ENCODE measurements at places on chromosomes 7 and 10.

- no peaks in the 10 kb centered on the region for H3K4me1 ChIP-seq
- H3K27me3 ChIP-seq = no peaks in the 10 kb centered on the region
- DNase-seq = peak; percentile 66
Measured at GRCh38 chr7:48299580-48300169, 128.4 kb downstream of the ABCA13 start.

DNA sequence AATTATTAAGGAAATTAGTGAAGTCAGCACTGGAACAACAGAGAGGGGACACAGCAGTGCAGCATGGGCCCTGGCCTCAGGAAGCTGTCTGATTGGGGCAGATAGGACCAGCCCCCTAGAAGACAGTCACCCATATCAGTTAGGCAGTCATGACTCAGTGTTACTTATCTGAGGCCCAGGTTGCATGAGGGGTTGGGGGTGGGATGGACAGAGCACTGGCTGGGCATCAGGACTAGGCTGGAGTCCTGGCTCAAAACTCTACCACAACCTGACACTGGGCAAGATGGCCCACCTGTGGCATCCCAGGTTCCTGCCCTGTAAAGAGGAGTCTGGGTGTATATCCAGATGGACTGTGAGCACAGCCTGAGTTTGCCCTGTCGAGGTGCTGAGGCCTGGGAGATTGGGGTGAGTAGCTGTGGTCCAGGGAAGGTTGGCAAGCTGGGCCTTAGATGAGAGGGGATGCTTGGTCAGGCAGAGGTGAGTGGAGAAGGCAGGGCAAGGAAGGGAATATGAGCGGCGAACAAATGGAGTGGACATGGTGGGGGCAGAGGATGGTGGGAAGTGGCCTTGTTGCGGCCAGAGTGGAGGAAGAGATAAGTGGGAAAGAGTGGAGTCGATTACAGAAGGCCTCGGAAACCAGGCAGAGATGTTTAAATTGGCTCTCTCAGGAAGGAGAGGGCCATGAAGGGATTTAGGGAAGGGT is 37.5 kb downstream of the HK1 start:
- no peak overlapping the region for H3K4me3 ChIP-seq
- H3K27ac ChIP-seq = no peak overlapping the region
- peaks cover 7% of the 10 kb centered on the region for H3K4me1 ChIP-seq
- H3K27me3 ChIP-seq = no peaks in the 10 kb centered on the region

DNA sequence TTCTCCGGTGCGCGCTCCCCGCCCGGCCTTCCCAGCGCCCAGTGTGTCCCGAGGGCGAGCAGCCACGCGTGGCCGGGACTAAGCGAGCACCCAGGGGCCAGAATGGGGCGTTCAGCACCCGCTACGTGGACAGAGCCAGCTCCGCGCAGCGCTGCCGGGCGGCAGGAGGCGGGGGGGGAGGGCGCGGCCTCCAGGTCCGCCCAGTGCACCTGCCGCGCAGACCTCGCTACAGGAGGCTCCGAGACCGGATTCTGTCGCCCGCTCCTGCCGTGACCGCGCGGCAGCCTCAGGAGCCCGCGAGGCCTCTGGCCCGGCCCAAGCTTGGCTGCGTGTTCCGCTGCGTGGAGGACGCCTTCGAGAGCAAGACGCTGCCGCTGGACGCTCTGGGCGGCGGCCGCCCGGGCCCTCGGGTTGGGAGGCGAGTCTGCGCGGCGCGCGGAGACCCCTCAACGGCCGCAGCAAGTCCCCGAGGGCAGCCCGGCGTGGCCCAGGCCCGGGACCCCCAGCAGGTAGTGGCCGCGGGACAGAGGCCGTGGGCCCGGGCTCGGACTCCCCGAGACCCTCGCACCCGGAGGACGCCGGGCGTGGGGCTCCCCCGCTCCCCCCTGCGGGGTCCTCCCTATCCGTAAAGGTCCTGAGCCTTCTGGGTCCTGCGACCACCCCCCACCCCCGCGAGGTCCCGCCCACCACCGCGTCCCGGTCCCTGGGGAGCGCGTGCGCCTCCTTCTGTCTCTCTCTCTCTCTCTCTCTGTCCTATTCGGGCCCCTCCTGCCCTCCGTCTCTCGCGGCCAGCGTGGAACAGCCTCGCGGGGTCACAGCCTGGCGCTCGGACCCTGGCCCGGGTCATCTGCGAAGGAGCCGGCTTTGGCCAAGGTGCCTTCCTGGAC is 904 bp upstream of the DPYSL4 start:
- peaks cover 9% of the 10 kb centered on the region for H3K4me1 ChIP-seq
- H3K27me3 ChIP-seq = peaks cover 55% of the 10 kb centered on the region
- DNase-seq = peak; percentile 44
- no peak overlapping the region for H3K27ac ChIP-seq

DNA sequence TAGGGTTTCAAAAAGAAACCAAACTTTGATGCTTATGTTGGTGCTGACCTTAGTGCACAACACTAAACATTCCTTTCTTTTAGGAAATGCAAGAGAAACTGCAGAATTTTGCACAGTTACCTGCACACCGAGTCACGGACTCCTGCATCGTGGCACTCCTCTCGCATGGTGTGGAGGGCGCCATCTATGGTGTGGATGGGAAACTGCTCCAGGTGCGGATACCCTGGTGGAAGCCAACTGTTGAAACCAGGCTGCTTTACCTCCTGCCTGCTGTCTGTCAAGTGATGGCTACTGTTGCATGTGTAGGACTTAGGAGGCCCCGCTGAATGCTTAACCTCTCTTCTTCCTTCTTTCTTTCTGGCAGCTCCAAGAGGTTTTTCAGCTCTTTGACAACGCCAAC is 11.7 kb downstream of the CASP2 start:
- H3K36me3 ChIP-seq = peaks cover 98% of the 10 kb centered on the region
- no peak overlapping the region for H3K4me3 ChIP-seq
- no peaks in the 10 kb centered on the region for H3K4me1 ChIP-seq
- no peaks in the 10 kb centered on the region for H3K27me3 ChIP-seq
- no peak overlapping the region for H3K27ac ChIP-seq

GRCh38 chr10:84244651-84245270 is at the start of gene RGR:
TSS of gene RGR (plus strand) at chr10:84245053. CDS start at chr10:84245091, 38 bp downstream.
- peak within 1 kb of the TSS; percentile 97 for H3K27ac ChIP-seq
- H3K27me3 ChIP-seq = no peaks in the 10 kb centered on the region
- H3K4me3 ChIP-seq = no peak within 1 kb of the TSS
- no peaks in the 10 kb centered on the region for H3K36me3 ChIP-seq
- H3K4me1 ChIP-seq = peaks cover 31% of the 10 kb centered on the region

DNA sequence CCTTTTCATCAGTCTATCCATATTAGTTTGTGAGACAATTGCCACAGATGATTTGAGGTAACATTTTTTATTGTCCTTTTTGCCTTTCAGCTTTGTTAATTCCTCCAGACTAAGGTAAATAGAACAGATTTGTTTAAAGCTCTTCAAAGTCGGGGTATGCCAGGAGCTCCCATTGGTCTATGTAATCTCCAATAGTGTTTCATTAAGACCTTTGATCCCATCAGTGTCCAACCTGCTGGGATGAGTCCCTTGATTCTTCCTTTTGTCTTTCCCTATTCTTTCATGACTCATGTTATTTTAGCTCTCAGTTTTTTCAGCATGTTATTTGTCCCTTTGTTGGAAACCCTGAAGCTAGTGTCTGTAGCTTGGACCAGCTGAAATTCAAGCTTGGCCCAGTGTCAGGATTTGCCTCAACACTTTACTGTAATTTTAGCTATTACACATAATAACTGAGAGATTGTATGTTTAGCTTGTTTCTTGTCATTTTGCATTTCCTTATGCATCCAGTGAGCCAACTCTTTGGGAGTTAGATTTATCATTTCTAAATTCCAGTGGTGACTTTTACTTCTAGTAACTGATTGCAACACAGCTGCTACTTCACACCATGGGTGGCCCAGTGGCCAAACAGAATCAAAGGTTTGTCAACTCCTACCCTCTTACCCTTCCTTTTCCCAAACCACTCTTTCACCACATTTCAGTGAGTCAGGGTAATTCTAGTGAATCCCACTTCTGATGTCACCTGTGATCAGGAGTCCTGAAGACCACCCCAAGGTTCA is 15.3 kb downstream of the AGBL3 start:
- H3K36me3 ChIP-seq = no peaks in the 10 kb centered on the region
- no peak overlapping the region for H3K4me3 ChIP-seq
- no peaks in the 10 kb centered on the region for H3K4me1 ChIP-seq
- no peaks in the 10 kb centered on the region for H3K27me3 ChIP-seq
- no peak overlapping the region for H3K27ac ChIP-seq

DNA sequence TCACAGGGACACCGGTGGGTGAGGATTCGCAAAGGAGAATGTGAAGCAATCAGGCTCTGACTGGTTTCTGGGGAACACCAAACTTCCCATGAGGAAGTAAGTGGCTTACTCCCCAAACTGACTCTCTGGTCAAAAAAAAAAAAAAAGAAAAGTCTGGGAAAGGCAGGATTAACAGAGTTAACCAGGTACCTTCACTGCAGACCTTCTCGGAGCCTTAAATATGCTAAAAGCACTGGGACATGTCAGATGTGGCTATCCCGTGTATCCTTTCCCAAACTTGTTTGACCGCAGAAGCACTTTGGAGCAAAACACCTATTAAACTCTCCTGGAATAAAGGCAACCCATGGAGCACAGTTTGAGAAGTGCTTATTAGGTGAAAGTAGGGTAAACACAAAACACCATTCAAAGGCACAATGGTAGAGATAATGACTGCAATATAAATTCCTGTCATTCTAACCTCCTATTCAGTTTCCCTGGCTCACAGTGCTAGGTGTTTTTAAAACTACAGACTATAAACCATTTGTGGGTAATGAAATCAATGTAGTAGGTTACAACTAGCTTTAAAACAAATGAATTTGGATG is 44.1 kb upstream of the MXI1 start:
- no peak for DNase-seq
- H3K4me1 ChIP-seq = peaks cover 6% of the 10 kb centered on the region

DNA sequence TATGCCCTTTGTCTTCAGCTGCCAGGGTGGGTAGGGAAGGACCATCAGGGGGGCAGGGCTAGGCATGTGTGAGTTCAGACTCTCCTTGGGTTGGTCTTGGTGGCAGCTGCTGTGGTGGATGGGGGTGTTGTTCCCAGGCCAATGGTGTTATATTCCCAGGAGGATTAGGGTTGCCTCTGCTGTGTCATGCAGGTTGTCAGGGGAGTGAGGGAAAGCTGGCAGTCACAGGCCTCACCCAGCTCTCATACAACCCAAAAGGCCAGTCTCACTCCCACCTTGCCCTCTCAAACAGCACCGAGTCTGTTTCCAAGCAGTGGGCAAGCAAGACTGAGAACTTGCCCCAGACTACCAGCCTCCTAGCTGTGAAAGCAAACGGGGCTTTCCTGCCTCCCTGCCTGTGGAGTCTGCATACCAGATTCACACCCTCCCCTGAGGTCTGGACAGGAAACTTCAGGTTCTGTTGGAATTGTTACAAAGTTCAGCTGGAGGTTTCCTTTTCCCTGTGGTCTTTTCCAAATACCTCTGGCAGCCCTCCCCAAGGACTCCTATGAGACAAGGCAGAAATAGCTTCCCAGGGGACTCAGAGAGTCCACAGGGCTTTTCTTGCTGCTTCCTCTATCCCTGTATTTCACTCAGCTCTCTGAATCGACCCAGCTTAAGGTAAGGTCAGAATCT is 1.4 kb downstream of the HYAL4 start:
- H3K36me3 ChIP-seq = no peaks in the 10 kb centered on the region
- no peak for DNase-seq
- no peaks in the 10 kb centered on the region for H3K4me1 ChIP-seq
- H3K27me3 ChIP-seq = no peaks in the 10 kb centered on the region
- no peak overlapping the region for H3K4me3 ChIP-seq

GRCh38 chr7:128801003-128801402 is 9.2 kb downstream of the CCDC136 start:
- DNase-seq = no peak
- no peaks in the 10 kb centered on the region for H3K27me3 ChIP-seq
- no peaks in the 10 kb centered on the region for H3K4me1 ChIP-seq
- H3K36me3 ChIP-seq = peaks cover 44% of the 10 kb centered on the region
- H3K4me3 ChIP-seq = no peak overlapping the region

- H3K36me3 ChIP-seq = no peaks in the 10 kb centered on the region
- DNase-seq = no peak
- H3K27ac ChIP-seq = no peak overlapping the region
- H3K4me1 ChIP-seq = no peaks in the 10 kb centered on the region
- H3K4me3 ChIP-seq = no peak overlapping the region
Measured at GRCh38 chr10:8066124-8066523, 11.6 kb downstream of the GATA3 start.

DNA sequence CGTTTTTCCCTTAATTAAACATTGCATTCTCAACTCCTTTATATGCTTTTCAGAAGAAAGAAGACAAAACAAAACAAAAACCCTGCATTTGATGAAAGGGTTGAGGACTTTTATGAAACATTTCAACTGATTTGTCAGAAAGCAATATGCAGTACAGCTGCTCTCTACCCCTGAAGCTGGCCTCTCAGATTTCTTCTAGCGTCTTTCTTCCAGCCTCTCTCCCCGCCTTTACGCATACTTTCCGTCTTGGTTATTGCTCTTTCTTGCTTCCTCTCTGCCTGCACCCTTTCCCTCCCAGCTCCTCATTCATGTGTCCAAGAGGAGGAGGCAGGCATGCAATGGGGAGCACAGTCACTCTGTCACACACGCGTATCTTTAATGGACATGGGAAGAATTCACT is 91.0 kb upstream of the COL1A2 start:
- no peak for DNase-seq
- no peak overlapping the region for H3K27ac ChIP-seq
- H3K27me3 ChIP-seq = no peaks in the 10 kb centered on the region

- no peak overlapping the region for H3K4me3 ChIP-seq
- H3K36me3 ChIP-seq = no peaks in the 10 kb centered on the region
Measured at GRCh38 chr10:1381339-1381738, 325.2 kb downstream of the WDR37 start.

GRCh38 chr7:158802535-158803366 is 26.6 kb downstream of the ESYT2 start:
- H3K27ac ChIP-seq = no peak overlapping the region
- no peak overlapping the region for H3K4me3 ChIP-seq
- H3K4me1 ChIP-seq = no peaks in the 10 kb centered on the region
- no peaks in the 10 kb centered on the region for H3K27me3 ChIP-seq
- DNase-seq = no peak

DNA sequence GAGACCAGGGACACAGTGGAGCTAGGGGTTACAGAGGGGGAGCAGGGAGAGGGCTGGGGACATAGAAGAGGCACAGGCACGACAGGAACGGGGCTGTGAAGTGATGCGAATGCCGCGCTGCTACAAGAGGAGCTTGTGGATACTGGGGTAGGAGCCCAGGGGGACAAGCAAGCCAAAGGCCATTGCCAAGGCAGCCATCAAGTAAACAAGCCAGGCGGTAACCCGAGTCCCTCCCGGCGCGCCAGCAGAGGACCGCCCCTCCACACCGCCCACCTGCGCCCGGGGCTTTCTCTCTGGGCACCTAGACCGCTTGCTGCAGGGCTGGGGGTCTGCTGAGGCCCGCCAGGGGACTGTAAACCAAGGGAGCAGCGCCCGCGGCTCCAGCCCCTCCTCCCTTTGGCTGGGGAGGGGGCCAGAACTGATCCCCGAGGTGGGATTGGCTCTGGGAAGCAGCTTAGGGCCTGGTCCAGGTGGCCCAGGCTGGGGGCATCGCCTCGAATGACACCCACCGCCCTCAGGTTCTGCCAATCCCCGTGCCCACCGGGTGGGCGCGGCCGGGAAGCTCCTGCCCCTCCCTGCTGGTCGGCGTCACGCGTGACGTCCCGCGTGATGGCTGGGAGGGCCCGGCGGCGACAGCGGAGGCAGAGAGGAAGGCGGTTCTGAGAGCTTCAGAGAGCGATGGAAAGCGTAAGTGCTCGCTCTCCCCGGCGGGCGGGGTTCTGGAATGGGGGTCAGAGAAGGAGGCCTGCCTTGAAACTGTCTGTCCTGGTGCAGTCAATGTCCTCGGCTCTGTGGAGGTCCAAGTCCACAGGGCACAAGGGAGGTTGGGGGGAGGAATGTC is 982 bp downstream of the SFXN3 start:
- peak overlapping the region; percentile 39 for H3K4me3 ChIP-seq
- peaks cover 11% of the 10 kb centered on the region for H3K27me3 ChIP-seq
- DNase-seq = no peak
- peaks cover 32% of the 10 kb centered on the region for H3K4me1 ChIP-seq

Measured in neuronal stem cell (in vitro differentiated cells).